ENCODE measurements at places on chromosomes 11 and 22. TPM values are rescaled to one million over a fixed set of nuclear protein-coding genes. Genes with fewer than 3 reads are reported as not detected.

Gene RTN4RL2
- 0.67 TPM for total RNA-seq

Gene PRODH
- total RNA-seq: not detected

Gene PLXNB2
- total RNA-seq: 68.6 TPM

Gene DBX1
- not detected for total RNA-seq

All from mammary microvascular endothelial cell (primary cell).